CD8-positive, alpha-beta memory T cell (primary cell): ENCODE measurements at places on chromosomes 3 and 15. TPM values are rescaled to one million over a fixed set of nuclear protein-coding genes. Genes with fewer than 3 reads are reported as not detected.

SYNPR gene
- total RNA-seq: not detected

USP50 gene
- not detected for total RNA-seq

- no peak for DNase-seq
These were observed 29.4 kb downstream of the ZNF589 start for GRCh38 chr3:48270306-48270705.

PATL2 gene
- 7.7 TPM for total RNA-seq

SHC4 gene
- total RNA-seq: 5.7 TPM

STAB1 gene
- 7.6 TPM for total RNA-seq

GRCh38 chr15:67953299-67953698 lies 100.8 kb upstream of the PIAS1 start:
- DNase-seq: no peak

GOLGA8R gene
- 0.69 TPM for total RNA-seq

CIB1 gene
- 162 TPM for total RNA-seq

DNA sequence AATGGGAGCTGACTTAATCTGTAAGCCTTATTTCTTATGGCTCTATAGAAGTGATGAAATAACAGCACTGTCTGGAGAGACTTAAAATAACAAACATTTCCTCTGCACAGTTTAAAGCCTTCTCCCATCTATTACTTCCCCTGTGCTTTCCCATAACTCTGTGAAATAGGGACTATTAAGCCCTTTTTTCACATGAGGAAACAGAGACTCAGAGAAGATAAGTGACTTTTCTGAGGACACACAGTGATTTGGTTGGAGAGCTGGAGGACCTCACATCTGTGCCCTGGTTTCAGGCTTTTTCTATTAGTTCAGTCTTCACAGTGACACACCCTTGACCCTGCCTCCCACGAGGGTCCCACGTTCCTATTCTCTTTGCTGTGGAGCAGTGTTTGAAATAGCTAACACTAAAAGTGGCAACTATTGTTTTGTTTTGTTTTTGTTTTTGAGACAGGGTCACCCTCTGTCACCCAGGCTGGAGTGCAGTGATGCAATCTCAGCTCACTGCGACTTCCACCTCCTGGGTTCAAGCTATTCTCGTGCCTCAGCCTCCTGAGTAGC lies 82.9 kb downstream of the ST6GAL1 start:
- no peak for DNase-seq

GRCh38 chr15:100841426-100841825 lies 38.2 kb upstream of the ALDH1A3 start:
- DNase-seq: no peak

GRCh38 chr3:178112134-178112533 lies 424.1 kb upstream of the KCNMB2 start:
- DNase-seq: no peak

GRCh38 chr15:71788646-71789579 lies 21.4 kb upstream of the NR2E3 start:
- DNase-seq: no peak

GRCh38 chr15:41836073-41836472 lies 2.6 kb upstream of the PLA2G4B start:
- DNase-seq: no peak

ROPN1 gene
- total RNA-seq: not detected

DNA sequence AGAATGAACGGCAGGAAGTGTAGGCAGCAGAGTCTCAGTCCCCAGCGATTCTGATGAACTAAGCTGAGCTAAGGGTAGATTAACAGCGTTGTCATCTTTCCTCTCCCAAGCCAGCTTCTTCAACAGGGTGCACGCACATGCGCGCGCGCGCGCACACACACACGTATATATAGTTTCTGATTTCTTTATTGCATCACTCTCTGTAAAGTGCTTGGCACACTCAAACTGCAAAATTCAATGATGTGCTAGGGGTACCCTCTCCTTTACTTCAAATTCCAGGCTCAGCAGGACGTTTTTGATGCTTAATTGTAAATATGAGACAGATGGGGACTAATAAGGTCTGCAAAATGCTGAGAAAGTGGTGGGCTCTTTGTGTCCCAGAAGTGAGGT lies 26.1 kb upstream of the VPS8 start:
- DNase-seq: no peak

DNA sequence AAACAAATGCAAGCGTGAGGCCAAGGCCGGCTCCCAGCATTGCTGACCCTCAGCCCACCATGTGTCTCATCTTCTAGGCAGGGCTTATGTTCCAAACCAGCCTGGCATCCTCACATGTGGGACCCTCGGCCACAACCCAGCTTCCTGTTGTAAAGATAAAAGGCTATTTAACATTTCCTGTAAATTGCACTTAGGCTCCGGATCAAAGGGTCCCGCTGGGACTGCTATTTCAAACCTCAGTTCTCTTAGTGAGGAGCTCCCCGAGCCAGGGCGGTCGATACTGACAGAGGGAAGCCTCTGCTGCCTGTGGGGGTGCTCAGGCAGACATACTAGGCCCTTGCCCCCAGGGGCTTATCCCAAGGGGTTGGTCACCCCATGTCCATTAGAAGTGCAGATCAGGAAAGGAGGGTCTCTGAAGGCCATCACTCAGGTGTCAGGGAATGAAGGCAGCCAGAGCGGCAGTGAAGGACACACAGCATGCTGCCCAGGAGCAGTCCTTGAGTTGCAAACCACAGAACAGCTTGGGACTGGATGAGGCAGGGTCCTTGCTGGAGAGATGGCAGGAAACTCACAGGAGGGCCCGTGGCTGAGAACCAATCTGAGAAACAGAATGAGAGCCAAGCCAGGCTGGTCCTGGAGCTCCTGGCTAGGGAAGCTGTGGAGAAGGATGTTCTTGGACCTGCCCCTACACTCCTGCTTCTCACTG lies 239.9 kb downstream of the TLE3 start:
- DNase-seq: no peak

NRG4 gene
- total RNA-seq: not detected

DNA sequence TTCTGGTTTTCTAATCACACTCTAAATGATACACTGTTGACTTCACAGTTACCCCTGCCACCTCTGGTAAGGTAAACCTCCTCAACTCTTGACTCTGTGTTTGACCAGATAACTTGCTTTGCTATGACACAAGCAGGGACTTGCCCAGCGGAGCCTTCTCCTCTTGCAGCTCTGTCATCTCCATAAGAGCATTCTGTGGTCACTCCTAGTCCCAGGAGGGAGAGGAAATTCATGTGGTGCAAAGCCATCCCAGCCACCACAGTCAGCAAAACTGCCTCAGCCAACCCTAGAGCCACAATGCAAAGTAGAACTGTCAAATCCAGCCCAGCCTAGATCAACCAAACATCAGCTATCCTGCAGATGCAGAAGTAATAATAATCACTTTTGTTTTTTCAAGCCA lies 144.7 kb upstream of the GADL1 start:
- DNase-seq: no peak

LDHAL6B gene
- not detected for total RNA-seq

- no peak for DNase-seq
These were observed at the start of gene ANKRD28 for GRCh38 chr3:15797642-15798303. Gene ANKRD28, minus strand, starts transcription at chr3:15797979. Its CDS starts 1,458 bp downstream, at chr3:15796521.

- no peak for DNase-seq
These were observed 11.5 kb downstream of the TIMP4 start for GRCh38 chr3:12147049-12147780.

- no peak for DNase-seq
These were observed 82.5 kb upstream of the NAALADL2 start for GRCh38 chr3:174776636-174777035.

DNA sequence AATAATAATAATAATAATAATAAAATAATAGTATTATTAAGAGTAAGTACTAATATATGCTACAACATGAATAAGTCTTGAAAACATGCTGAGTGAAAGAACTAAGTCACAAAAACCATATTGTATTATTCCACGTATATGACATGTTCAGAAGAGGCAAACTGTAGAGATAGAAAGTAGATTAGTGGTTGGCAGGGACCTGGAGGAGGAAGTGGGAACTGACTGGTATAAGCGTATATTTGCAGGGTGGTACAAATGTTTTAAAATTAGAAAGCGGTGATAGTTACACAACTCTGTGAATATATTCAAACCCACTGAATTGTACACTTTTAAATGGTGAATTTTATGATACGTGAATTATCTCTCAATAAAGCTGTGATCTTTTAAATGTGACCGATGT lies 32.8 kb downstream of the LRRK1 start:
- DNase-seq: no peak

DNA sequence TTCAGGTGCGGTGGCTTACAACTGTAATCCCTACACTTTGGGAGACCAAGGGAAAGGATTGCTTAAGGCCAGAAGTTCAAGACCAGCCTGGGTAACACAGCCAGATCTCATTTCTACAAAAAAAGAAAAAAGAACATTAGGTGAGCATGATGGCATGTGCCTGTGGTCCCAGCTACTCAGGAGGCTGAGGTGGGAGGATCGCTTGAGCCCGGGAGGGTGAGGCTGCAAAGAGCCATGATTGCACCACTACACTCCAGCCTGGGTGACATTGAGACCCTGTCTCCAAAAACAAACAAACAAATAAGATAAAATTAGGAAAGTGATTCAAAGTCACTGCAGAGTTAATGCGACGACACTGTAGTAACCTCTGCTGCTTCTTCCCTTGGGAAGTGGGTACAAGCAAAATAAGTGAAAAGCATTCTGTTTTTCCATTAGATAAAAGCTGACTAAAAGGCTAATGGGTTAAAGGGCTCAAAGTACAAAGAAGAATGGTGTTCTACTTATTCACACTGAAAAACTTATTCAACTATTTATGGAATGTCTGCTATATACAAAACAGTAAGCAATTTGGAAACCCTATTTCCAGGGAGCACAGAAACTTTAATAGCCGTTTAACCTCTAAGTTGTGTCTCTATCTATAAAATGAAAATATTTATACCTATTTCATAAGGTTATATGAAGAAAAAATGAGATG lies 8.0 kb upstream of the RPS27L start:
- no peak for DNase-seq

CTSH gene
- total RNA-seq: 9.8 TPM

LRCH3 gene
- total RNA-seq: 56.3 TPM

DNA sequence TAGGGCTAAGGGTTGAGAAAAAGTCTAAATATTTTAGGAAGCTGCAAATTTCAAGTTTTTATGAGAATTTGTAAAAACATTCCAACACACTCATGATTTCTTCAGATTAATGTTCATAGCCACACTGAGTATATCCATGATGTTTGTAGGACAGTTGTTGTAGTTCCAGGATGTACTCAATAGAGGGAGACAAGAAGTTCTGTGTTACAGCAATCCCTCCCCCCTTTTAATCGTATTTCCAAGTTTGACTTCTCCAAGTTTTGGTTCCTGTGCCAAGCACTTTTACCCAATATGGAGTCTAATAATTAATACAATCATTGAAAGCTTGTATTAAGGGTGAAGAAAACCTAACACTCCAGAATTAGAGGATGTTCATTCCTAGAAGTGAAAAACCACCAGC lies 143.4 kb downstream of the FEZF2 start:
- DNase-seq: no peak

ZNF621 gene
- total RNA-seq: 22.5 TPM

GP9 gene
- total RNA-seq: not detected

GPR149 gene
- not detected for total RNA-seq

H1-8 gene
- not detected for total RNA-seq

GRCh38 chr3:44070841-44071546 lies 170.7 kb upstream of the TOPAZ1 start:
- DNase-seq: no peak

SLC27A2 gene
- 16.6 TPM for total RNA-seq

- DNase-seq: no peak
These were observed 12.0 kb downstream of the KLF15 start for GRCh38 chr3:126345231-126345630.
